ENCODE measurements at places on chromosomes 2 and 18.

DNA sequence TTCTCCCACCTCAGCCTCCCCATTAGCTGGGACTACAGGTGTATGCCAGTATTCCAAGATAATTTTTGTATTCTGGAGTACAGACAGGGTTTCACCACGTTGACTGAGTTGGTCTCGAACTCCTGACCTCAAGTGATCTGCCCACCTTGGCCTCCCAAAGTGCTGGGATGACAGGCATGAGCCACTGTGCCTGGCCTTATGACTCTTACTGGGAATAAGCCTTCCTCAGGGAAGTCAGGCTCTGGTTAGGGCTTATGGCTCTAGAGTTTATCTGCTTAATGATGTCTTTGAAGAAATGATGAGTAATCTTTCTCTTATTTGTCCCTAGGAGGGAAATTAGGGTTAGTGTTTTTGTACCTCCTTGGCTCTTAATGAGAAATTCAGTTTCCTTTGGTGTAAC lies 187.7 kb downstream of the FAM210A start:
- DNase-seq, result no peak

DNA sequence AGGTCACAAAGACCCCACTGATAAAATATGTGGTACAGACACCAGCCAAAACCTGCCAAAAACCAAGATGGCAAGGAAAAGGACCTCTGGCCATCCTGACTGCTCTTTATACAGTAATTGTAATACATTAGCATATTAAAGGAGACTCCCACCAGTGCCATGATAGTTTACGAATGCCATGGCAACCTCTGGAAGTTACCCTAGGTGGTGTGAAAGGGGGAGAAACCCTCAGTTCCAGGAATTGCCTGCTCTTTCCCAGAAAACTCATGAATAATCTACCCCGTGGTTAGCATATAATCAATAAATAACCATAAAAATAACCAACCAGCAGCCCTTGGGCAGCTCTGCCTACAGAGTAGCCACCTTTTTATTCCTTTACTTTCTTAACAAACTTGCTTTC lies 129.8 kb upstream of the EPB41L3 start:
- no peak for DNase-seq

DNA sequence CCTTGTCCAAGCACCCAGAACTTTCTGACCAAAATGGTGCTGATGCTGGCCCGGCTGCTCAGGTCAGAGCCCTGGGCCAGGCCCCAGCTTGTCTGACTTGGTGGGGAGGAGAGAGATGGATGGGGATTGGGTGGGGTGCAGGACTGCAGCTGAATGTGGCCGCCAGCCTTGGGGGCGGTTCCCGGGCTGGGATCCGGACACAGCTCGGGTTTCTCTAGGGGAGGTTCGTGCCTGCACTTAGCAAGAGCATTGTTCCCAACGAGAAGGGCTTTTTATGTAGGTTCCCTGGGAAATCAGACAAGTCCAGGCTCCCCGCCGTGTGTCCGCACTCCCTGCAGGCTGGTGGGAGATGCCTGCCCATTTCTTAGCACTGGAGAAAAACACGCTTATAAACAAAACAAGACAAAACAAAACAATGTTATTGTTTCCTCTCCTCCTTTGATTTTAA lies 50.5 kb upstream of the HS6ST1 start:
- DNase-seq, result no peak

DNA sequence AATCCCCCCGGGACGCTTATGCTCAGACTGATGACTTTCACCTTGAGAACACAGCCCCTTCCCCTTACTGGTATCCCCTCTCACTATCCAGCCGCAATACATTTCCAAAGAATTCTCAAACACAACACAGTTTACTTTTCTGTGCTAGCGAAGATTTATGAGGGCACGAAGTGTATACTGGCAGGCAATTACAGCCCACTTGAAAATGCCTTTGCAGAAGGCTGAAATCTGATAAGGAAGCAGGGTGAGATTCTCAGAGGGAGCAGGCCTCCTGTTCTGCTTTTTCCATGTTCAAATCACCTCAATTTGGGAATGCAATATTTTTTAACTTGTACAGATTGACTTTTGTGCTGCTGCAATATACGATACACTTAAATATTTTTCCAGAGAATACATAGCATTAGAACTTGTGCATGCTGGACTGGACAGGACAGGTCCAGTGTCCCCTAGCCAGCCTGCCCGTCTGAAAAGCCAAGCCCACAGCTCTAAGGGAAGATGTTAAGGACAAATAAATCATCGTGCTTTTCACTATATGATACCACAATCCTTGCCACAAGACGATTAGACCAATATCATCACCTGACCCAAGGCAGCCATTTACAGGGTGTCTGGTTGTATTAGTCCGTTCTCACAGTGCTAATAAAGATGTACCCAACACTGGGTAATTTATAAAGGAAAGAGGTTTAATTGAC lies 262.1 kb downstream of the EPHA4 start:
- DNase-seq, result no peak

- no peak for DNase-seq
Observed at GRCh38 chr18:23701017-23701416, 11.8 kb downstream of the LAMA3 start.

GRCh38 chr2:238690511-238690910 lies 157.4 kb upstream of the TWIST2 start:
- DNase-seq, result no peak

DNA sequence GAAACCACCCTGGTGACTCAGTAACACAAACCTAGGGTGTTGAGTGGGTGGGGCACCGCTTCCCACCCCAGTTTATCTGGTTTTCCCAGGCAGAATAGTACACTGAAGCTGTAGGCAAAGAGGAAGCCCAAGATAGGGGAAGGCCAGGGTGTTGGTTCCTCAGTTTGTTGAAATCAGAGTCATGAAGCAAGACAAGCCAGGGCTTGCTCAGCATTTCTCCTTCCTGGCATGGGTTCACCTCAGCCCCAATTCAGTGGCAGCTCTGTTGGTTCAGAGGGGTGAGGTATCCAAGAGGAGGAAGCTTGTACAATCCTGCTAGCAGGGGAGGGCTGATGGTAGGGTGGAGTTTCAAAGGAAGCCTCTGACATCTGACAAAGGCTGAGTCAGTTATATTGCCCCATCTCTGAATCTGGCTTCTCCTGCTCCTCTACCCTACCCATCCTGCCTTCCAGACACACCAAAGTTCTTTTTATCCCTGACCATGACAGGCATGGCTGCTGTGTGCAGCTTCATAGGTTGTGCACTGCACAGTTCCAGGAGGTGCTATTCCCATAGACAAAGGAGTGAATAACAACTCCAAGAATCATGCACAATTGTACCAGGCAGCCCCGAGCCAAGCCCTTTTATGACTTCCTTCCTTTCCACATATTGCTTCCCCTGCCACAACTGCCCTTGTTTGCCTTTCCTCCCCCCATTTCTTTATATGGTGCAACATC lies 24.9 kb upstream of the RAB10 start:
- no peak for DNase-seq

- DNase-seq, result no peak
Observed at GRCh38 chr2:200373973-200374416, 67.5 kb downstream of the SPATS2L start.

GRCh38 chr2:108413711-108414095 lies 35.3 kb upstream of the GCC2 start:
- no peak for DNase-seq

GRCh38 chr2:108916122-108916795 lies 72.8 kb downstream of the EDAR start:
- no peak for DNase-seq

GRCh38 chr2:192195548-192196418 lies 1.1 kb upstream of the TMEFF2 start:
- no peak for DNase-seq

- peak; percentile 78 for DNase-seq
Observed at GRCh38 chr18:70553936-70554260, 265.1 kb downstream of the SOCS6 start.

GRCh38 chr2:240298117-240298790 lies 137.2 kb upstream of the GPC1 start:
- no peak for DNase-seq

GRCh38 chr2:218387369-218388194 lies 5.5 kb downstream of the SLC11A1 start:
- DNase-seq, result no peak

DNA sequence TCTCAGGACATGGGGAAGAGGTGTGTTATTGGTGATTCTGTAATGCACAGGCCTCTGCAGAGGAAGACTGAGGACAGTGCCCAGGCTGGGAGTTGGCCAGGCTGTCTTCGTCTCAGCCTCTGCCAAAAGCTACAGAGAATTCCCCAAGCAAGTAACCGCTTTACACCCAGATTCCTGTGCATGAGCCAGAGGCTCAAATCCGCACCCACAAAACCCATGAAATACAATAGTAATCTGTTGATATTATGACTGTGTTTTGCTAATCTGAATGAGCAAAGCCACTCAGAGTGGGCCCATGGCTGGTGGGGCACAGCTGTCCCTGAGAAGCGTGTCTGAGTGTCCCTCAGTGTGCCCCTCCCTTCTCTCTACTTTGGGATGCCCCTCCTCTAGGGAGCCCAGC lies 149.5 kb upstream of the PXDN start:
- no peak for DNase-seq

- no peak for DNase-seq
Observed at GRCh38 chr2:180960982-180961381, 19.4 kb upstream of the UBE2E3 start.

Data from NCI-H1930 (cell line).